ENCODE measurements at places on chromosomes 1 and 21.

DNA sequence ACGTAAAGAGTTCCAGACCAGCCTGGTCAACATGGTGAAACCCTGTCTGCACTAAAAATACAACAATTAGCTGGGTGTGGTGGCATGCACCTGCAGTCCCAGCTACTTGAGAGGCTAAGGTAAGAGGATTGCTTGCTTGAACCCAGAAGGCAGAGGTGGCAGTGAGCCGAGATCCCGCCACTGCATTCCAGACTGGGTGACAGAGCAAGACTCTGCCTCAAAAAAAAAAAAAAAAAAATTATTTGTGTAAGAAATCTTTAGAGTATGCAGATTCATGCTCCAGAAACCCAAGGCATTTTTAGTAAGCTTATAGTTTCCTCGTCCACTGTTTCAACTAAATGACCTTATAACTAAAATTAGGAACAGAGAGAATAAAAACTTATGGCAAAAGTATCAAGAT is 51.3 kb downstream of the ABL2 start:
- no peak for DNase-seq

- DNase-seq, result no peak
Measured at GRCh38 chr1:204377800-204378668, 18.3 kb upstream of the PLEKHA6 start.

- DNase-seq, result peak; percentile 69
Measured at GRCh38 chr1:9128520-9129265, at the start of gene GPR157. TSS of gene GPR157 (minus strand) at chr1:9129102. CDS start at chr1:9129027, 75 bp downstream.

DNA sequence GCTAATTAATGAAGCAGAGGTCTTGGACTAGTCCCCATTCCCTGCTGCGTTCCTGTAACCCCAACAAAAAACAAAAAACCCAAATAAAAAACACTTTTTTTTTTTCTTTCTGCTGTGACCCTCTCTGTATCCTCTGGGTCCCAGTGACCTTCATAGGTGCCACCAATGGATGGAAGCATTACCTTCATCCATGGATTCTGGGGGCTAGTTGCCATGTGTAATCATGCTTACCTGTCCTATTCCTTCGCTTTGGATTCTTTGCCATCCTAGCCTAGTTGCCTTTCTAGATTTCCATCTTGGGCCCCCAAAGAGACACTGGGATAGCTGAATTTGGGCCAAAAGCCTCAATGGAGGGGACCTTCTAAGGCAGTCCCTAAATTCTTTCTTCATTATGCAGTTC is 1208.7 kb downstream of the BRINP3 start:
- no peak for DNase-seq

- DNase-seq, result no peak
Measured at GRCh38 chr1:94202241-94202640, 35.1 kb downstream of the ARHGAP29 start.

DNA sequence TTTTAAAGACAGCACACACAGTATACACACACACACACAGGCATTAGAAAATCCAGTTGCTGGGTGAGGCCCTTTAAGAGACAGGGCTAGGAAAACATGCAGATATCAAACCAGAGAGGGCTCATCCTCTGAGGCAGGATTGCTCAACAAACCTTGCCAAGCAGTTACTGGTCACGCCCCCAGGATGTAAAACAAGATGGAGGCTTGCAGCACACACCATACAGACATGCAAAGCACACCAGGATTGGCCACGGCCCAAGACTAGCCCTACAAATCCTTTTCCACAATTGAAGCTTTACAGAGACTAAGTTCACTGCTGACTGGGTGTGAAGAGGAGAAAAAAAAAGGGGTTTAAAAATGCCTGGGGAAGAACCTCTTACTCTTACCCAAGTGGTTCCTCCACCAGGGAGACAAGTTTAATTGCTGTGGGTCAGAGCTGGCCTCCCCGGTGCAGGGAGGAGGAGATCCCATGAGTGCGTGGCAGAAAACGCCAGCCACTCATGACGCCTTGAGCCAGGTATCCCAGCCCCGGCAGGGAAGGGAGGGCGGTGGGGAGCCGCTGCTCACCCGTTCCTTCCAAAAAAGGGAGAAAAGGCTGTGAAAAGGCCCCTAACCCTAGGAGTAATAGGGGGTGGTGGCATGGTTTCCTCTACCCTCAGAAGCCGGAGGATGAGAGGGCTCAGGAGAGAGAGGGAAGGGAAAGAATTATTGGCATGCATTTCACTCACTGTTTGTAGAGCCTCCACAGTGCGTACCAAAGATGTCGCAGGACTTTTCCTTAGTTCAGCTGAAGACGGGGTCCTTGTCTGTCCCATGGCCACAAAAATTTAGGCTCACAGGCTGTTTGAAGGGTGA is 594.6 kb upstream of the ZP4 start:
- peak; percentile 86 for DNase-seq

DNA sequence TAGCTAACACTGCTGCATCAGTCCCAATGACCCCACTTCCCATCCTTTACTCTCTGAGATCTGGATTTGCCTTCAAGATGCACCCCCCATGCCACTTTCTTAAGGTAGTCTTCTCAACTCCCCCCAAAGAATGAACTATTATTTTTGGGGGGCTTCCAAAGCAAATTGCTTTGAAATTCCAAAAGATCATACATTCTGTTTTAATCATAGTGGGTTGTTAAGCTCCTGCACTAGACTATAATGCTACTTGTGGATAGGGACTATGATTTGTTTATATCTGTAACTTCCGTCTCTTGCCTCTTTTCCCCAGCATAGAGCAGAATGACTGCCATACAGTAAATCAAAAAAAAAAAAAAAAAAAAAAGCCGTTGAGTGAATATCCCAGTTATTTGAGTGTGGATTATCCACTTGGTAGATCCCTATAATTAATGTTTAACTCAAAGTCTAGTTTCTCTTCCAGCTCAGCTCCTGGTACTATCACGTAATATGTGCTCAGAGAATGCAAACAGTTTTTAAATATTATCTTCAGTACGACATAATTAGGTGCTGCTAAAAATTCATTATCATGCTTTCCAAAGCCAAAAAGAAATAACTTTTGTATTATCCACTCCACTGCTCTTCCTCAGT is 26.9 kb downstream of the KIRREL1 start:
- DNase-seq, result peak; percentile 50

- peak; percentile 41 for DNase-seq
Measured at GRCh38 chr1:8374812-8375211, 56.9 kb downstream of the SLC45A1 start.

DNA sequence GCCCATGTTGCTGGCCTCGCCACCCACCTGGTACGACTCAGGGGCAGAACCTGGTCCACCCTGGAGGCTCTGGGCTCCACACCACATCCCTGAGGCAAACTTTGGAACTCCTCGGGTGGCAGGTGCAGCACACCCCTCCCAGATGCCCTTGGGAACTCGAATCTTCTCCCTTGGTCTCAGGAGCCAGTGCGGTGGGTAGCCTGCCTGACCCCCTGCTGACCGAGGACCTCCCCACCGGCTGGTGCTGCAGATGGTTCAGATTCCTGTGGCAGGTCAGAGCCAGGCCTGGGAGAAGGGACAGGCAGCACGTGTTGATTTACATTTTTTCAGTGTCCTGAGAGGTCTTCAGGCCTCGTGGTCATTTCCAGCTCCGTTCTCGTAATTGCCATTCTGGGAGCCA is 6.3 kb upstream of the CFAP410 start:
- DNase-seq, result no peak

- peak; percentile 42 for DNase-seq
Measured at GRCh38 chr1:63575340-63575826, 17.8 kb upstream of the PGM1 start.

- peak; percentile 48 for DNase-seq
Measured at GRCh38 chr1:191498318-191498717, 659.9 kb upstream of the RGS18 start.

- DNase-seq, result no peak
Measured at GRCh38 chr1:71232786-71233185, 152.0 kb upstream of the ZRANB2 start.

- no peak for DNase-seq
Measured at GRCh38 chr1:213264531-213264930, 213.5 kb downstream of the RPS6KC1 start.

GRCh38 chr21:27268290-27268689 is 301.4 kb upstream of the ADAMTS5 start:
- peak; percentile 51 for DNase-seq

- no peak for DNase-seq
Measured at GRCh38 chr1:104195395-104195794, 445.7 kb downstream of the AMY1C start.

GRCh38 chr1:27864264-27864895 is 8.0 kb upstream of the THEMIS2 start:
- DNase-seq, result no peak

DNA sequence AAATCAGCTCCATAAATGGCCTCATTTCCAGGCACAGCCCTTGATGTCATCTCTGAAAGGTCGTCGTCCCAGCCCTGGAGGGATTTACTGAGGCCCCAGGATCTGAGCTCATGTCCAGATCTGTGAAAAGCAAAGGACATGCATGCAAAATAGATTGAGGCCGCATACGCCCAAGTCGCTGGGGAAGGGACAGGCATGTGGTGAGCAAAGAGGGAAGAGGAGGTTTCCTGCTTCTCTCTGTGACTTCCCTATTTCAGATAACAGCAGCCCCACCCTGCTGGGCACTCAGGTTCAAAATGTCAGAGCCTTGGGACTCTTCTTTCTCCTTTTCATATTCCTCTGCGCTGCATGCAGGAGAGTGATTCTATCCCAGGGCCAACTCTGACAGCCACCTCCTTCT is 197.2 kb downstream of the ADSS2 start:
- DNase-seq, result no peak

GRCh38 chr1:119711804-119712341 is at the start of gene PHGDH:
TSS of gene PHGDH (plus strand) at chr1:119711934. CDS start at chr1:119712023, 89 bp downstream.
- DNase-seq, result peak; percentile 95

DNA sequence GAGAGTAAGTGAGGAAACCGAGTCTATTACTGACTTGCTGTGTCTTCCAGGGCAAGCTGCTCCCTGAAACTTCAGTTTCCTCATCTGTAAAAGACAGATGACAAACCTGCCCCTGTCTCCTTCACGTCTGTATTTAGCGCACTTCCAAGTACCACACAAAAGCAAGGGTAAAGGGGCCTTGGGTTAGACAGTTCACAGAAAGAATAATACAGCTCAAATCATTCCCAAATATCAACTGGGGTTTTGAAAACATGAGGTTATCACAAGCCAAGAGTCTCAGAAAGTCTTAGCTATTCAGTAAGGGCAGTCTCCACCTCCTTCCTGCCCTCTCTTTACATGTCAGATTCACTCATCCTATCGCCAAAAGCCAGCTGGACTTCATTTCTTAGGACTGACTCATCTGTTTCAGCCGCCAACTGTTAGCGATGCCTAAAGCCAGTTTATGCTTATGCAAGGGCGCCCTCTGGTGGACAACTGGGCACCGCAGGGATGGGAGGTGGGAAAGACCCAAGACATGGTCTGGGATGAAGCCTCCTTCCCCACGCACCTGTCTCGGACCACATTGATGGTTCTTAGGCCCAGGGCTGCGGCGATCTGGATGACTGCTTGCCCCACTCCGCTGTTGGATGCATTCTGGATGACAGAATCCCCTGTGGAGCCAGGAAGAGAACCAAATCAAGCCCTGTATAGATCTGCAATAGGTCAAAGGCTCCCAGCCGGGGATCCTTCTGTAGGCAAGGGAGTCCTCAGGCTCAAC is 21.1 kb upstream of the SRSF4 start:
- DNase-seq, result peak; percentile 98

- peak; percentile 47 for DNase-seq
Measured at GRCh38 chr1:236489710-236490377, 33.9 kb upstream of the LGALS8 start.

DNA sequence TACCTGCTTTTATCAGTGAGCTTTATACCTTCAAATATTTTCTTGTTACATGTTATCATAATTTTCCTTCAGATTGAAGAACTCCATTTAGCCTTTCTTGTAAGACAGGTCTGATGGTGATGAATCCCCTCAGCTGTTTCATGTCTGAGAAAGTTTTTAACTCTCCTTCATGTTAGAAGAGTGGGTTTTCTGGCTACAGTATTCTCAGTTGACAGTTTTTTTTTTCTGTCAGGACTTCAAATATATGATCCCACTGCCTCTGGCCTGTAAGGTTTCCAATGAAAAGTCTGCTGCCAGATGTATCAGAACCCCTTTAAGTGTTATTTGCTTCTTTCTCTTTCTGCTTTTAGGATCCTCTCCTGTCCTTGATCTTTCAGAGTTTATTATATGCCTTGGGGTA is 248.2 kb downstream of the LBR start:
- DNase-seq, result no peak

GRCh38 chr1:218809061-218809460 is 364.6 kb upstream of the LYPLAL1 start:
- DNase-seq, result no peak

- no peak for DNase-seq
Measured at GRCh38 chr1:119139403-119139802, 1.1 kb downstream of the WARS2 start.

- peak; percentile 46 for DNase-seq
Measured at GRCh38 chr1:119687434-119688079, 24.2 kb upstream of the PHGDH start.
